ENCODE measurements at places on chromosomes 4 and X. TPM values are rescaled to one million over a fixed set of nuclear protein-coding genes. Genes with fewer than 3 reads are reported as not detected.

The DCTD gene
- total RNA-seq = 99.7 TPM

The TEX13D gene
- not detected for total RNA-seq

DNA sequence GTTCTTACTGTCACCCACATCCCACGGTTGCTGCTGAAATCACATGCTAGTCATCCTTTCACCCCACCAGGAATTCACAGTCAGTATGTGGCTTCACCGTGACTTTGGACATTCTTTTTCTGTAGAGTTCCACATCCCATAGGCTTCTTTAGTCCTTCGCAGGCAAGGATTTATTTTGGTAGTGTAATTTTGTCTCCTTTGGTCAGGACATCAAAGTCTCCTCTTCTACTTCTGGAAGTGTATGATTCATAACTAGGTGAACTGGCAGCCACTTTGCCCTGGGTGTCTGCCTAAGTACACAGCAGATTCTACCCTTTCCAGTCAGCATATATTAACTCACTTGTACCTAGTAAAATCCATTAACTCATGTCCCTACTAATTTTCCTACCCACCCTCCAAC is 38.3 kb upstream of the MMAA start:
- no peak for DNase-seq

DNA sequence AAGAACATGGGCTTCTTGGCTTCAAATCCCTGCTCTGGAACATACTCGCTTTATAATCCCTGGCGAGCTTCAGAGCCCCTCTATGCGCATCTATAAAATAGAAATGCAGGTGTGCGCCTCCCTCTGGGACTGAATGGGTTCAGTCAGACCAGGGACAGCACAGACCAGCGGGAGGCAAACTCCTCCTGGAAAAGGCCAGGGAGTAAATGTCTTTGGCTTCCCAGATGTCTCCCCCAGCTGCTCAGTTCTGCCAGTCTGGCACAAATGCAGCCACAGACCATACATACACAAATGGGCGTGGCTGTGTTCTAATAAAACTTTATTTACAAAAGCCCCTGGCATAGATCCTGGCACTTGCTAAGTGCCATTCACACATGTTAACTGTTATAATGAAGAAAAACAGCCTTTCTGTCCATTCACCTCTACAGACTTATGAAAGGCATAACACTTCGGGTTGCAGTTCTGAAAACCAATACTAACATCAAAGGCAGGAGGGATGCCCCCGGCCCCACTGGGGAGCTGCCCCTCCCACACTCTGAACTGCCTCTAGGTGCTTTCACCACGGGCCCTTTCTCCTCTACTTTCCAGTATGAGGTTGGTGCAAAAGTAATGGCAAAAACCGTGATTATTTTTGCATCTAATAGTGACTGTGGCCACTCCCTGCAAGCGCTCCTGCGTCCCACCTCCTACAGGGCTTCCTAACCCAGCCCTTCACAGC is 4.6 kb downstream of the JAKMIP1 start:
- no peak for DNase-seq

DNA sequence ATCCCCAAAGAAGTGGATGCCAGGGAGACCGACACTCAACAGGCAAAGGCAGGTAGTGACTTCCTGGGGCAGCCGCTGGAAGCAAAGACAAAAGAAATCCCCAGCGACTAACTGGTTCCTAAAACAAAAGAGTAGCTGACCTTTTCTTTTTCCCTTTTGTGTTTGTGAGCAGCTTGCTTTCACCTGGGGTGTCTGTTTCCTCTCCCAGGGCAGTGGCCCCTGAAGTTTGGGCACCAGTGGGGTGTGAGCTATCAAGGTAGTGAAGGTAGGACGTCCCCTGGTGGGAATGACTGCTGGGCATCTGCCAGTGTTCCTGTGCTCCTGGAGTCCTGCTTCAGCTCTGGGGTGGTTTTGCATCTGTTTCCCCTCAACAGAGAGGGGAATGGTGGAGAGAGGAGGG is 41.6 kb upstream of the STIM2 start:
- DNase-seq = no peak

All from SJSA1 (cell line).